ENCODE measurements at places on chromosomes 4 and X. TPM values are rescaled to one million over a fixed set of nuclear protein-coding genes. Genes with fewer than 3 reads are reported as not detected.

Gene SCML2
- total RNA-seq: 1.6 TPM

Gene ETNPPL
- total RNA-seq: 0.53 TPM

Gene MAGEA1
- total RNA-seq: not detected

Gene FGFRL1
- 12.3 TPM for total RNA-seq

Gene FREM3
- total RNA-seq: 0.20 TPM

Gene MEPE
- total RNA-seq: not detected

Gene WDR1
- 496 TPM for total RNA-seq

Gene OCIAD2
- total RNA-seq: 127 TPM

Gene ETDA
- total RNA-seq: not detected

Gene SPANXN4
- total RNA-seq: not detected

Gene CLGN
- 0.79 TPM for total RNA-seq

Gene MTNR1A
- not detected for total RNA-seq

Gene BEX4
- total RNA-seq: 13.7 TPM
